BJ (cell line): ENCODE measurements at places on chromosomes 2 and 18.

- no peak for DNase-seq
Observed at GRCh38 chr2:234454433-234454832, 42.4 kb downstream of the ARL4C start.

- no peak for DNase-seq
Observed at GRCh38 chr2:144508172-144508851, 11.6 kb downstream of the ZEB2 start.

DNA sequence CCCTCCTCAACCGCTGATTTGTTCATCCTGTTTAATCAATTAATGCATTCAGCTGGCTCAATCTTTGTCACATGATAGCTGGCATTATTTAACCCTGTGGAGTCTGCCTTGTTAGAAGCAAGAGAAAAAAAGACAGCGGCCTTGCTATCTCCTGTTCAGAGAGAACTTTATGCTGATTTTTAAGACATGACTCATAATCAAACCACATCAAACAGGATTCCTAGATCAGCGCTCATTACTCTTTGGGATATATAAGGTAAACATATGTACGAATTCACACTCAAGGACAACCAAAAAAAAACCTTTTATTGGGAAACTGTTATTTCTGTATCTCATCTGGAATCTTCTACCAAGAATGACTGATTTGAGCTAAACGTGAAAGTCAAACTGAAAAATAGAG lies 195.1 kb downstream of the C1D start:
- DNase-seq, result no peak

DNA sequence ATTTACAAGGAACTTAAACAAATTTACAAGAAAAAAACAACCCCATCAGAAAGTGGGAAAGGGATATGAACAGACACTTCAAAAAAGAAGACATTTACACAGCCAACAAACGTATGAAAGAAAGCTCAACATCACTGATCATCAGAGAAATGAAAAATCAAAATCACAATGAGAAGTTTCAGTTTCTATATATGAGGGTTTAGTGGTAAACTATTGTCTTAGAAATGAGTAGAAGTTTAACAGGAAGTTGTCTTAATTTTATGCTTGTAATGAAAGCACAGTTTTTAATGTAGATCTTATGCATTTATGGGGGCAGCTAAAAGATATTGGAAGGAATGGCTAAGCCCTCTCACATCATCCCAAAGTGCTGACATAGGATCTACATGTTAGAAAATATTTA lies 325.4 kb downstream of the ERBB4 start:
- no peak for DNase-seq

GRCh38 chr2:217625557-217626169 lies 377.1 kb downstream of the TNS1 start:
- DNase-seq, result peak; percentile 89

GRCh38 chr2:25332571-25332970 lies 9.2 kb downstream of the DNMT3A start:
- DNase-seq, result no peak

GRCh38 chr2:224847381-224847780 lies 131.2 kb upstream of the CCDC195 start:
- no peak for DNase-seq

GRCh38 chr2:145875016-145875415 lies 1355.1 kb upstream of the ZEB2 start:
- no peak for DNase-seq

- DNase-seq, result no peak
Observed at GRCh38 chr2:71108091-71108490, 21.9 kb downstream of the MCEE start.

DNA sequence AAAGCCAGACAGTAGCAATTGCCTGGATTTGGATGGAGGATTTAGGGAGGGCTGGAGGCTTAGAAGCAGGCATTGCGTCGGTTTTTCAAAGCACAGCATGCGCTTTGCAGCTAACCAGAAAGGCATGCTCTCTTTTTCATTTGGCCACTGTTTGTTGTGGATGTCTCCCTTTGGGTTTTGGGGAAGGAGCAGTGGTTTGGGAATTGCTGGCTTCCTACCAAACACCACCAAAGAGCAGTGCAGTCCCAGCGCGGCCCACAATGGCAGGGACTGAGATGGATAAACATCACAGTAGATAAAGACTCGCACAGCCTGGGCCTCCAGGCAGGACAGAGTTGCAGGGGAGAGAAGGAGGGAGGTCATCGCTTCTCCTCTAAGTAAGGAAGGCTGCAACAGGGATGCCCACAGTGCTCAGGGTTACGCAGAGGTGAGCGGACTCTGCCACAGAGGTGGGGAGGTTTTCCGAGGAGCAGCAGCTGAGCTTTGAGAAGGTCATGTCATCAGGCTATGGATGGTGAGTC lies 148.5 kb downstream of the MYT1L start:
- DNase-seq, result no peak

DNA sequence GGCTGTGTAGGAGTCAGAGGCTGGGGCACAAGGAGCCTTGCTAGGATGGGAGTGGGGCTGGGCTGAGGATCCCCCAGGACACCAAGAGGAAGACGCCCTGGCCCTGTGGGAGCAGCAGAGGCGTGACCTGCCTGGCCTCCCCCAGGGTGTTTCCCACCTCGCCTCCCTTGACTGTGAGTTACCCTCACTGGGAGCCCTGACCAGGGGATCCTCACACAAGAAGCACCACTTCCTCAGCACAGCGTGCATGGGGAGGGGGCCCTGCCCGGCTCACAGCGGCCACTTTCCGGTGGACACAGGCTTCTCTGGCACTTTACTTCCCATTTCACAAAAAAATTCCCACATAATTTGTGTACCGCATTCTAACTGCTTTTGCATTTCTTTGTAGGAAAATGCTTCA lies 187.7 kb downstream of the EIPR1 start:
- DNase-seq, result no peak

DNA sequence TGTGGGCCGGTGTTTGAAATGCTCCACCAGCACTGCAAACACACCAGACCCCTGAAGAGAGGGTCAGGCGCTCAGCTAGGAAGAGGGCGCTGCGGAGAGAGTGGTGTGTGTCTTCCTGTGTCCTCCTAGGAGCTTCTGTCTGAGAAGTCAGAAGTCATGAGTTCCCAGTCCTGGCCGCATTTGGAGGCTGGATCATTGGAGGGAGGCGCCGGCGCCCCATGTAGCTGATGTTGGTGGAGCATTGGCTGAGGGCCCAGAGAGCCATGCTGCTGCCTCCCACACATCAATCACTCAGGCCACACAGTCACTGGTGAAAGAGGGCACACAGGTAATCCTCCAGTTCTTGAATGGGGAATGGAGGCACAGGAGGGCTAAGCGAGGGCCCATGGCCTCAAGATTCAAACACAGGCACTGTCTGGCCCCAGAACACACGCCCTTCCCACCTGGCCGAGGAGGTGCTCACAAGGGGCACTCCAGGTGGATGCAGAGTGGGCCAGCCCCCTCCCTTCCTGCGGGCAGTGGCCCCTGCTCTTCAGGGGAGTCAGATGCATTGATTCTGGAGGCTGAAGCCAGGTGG lies 66.3 kb downstream of the RRM2 start:
- no peak for DNase-seq

- no peak for DNase-seq
Observed at GRCh38 chr2:103132536-103133217, 370.8 kb downstream of the TMEM182 start.

DNA sequence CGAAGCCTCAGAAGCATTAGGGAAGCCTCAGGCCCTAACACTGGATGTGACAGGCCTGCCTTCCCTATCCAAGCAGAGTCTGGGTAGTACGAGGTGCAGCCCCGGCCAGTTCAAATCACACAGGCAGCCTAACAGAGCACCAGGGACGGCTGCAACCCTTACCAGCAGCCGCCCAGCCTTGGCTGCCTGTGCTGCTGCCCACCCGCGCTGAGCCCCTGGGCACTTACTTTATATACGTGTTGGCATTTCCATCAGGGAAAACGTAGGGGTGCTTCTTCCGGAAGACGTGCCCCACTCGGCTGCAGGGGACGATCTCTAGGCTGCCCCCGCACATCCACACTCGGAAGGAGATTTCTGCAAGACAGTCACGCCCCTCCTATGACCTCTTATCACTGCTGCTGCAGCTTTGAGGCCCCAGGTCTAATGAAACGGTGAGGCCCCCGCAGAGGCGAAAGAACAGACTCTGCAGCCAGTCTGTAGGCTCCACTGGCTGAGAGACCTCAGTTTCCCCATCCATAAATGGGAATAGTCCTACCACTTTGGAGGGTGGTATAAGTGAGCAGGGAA lies 124.7 kb upstream of the CAPN13 start:
- DNase-seq, result no peak

DNA sequence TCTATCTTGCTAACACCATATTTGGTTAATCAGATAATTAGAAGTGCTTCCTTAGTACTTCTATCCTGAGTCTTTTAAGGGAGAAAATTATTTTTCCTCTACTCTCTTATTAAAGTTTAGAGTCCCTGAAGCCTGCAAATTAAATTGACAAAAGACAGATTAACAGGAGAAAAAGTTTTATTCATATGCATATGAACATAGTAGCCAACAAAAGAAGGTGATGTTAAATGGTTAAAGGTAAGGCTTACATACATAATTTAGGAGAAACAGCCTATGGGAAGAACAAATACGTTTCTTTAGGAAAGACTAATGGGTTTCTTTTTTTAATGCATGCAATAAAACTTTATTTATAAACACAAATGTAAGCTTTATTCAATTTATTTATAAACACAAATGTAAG lies 805.0 kb downstream of the CPS1 start:
- no peak for DNase-seq

- no peak for DNase-seq
Observed at GRCh38 chr18:79867666-79868065, 69.9 kb downstream of the KCNG2 start.
